CD8-positive, alpha-beta memory T cell (primary cell): ENCODE measurements at places on chromosomes 7 and 10. TPM values are rescaled to one million over a fixed set of nuclear protein-coding genes. Genes with fewer than 3 reads are reported as not detected.
A peak's percentile ranks its signal among the peaks of the same experiment; 100 is the strongest.

The ANLN gene
- 29.1 TPM for total RNA-seq

The TAS2R41 gene
- not detected for total RNA-seq

The PCLO gene
- not detected for total RNA-seq

The FKBP6 gene
- total RNA-seq: not detected

The TFR2 gene
- total RNA-seq: 17.7 TPM

The ICA1 gene
- total RNA-seq: 0.33 TPM

The FAM171A1 gene
- total RNA-seq: 4.2 TPM

The LOXL4 gene
- not detected for total RNA-seq

The MSMB gene
- not detected for total RNA-seq

The SPACDR gene
- 1.00 TPM for total RNA-seq

- H3K4me1 ChIP-seq: no peaks in the 10 kb centered on the region
- H3K27me3 ChIP-seq: no peaks in the 10 kb centered on the region
- no peak overlapping the region for H3K27ac ChIP-seq
- no peak for DNase-seq
- H3K36me3 ChIP-seq: no peaks in the 10 kb centered on the region
Measured at GRCh38 chr10:122141821-122142640, 129.1 kb upstream of the BTBD16 start.

- H3K36me3 ChIP-seq: no peaks in the 10 kb centered on the region
- no peaks in the 10 kb centered on the region for H3K4me1 ChIP-seq
- no peak for DNase-seq
- H3K27me3 ChIP-seq: no peaks in the 10 kb centered on the region
Measured at GRCh38 chr7:89826557-89826956, 327.7 kb upstream of the STEAP1 start.

DNA sequence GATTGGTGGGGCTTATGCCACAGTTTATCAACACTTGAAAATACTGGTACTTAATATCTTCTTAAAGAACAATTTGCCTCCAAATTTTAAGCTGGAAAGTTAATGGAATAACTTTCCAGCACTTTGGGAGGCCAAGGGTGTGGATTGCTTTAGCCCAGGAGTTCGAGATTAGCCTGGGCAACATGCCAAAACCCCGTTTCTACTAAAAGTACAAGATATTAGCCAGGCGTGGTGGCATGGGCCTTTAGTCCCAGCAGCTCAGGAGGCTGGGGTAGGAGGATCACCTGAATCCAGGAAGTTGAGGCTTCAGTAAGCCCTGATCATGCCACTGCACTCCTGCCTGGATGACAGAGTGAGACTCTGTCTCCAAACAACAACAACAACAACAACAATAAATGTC lies 56.0 kb downstream of the PRF1 start:
- no peak for DNase-seq
- no peaks in the 10 kb centered on the region for H3K4me1 ChIP-seq
- no peaks in the 10 kb centered on the region for H3K36me3 ChIP-seq
- no peaks in the 10 kb centered on the region for H3K27me3 ChIP-seq
- no peak overlapping the region for H3K4me3 ChIP-seq

GRCh38 chr10:121469797-121470606 lies 128.2 kb downstream of the FGFR2 start:
- H3K4me1 ChIP-seq: no peaks in the 10 kb centered on the region
- H3K27ac ChIP-seq: no peak overlapping the region
- H3K36me3 ChIP-seq: no peaks in the 10 kb centered on the region
- peaks cover 3% of the 10 kb centered on the region for H3K27me3 ChIP-seq
- no peak for DNase-seq
- H3K4me3 ChIP-seq: no peak overlapping the region

- no peak overlapping the region for H3K4me3 ChIP-seq
- no peaks in the 10 kb centered on the region for H3K36me3 ChIP-seq
- H3K27ac ChIP-seq: no peak overlapping the region
- no peak for DNase-seq
- H3K27me3 ChIP-seq: no peaks in the 10 kb centered on the region
- no peaks in the 10 kb centered on the region for H3K4me1 ChIP-seq
Measured at GRCh38 chr7:44348851-44349781, 23.7 kb upstream of the CAMK2B start.

DNA sequence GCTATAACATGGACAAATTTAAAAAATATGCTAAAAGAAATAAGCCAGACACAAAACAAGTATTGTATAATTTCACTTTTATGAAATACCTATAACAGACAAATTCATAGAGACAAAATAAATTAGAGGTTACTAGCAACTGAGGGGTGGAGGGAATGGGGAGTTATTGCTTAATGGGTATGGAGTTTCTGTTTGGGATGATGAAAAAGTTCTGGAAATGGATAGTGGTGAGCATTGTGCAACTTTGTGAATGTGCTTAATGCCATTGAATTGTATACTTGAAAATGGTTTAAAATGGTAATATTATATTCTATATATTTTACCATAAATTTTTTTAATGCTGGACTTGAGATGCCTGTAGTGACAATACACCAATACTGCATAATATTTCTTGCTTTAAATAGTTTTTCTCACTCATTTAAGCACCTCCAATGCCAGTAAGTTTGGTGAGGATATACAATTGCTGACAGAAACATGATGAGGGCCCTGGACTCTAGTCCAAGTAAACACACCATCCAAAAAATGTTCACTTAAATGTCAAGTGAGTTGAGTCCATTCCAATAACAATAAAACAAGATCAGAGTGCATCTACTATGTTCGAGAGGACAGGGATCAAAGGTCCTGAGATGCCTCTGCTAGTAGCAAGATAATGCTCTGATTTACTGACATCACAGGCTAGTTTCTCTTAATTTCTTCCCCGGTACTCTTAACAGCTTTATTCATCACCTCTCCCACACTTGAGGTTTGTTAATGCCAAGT lies 71.9 kb downstream of the NT5C2 start:
- H3K27me3 ChIP-seq: no peaks in the 10 kb centered on the region
- DNase-seq: no peak
- H3K4me3 ChIP-seq: no peak overlapping the region

DNA sequence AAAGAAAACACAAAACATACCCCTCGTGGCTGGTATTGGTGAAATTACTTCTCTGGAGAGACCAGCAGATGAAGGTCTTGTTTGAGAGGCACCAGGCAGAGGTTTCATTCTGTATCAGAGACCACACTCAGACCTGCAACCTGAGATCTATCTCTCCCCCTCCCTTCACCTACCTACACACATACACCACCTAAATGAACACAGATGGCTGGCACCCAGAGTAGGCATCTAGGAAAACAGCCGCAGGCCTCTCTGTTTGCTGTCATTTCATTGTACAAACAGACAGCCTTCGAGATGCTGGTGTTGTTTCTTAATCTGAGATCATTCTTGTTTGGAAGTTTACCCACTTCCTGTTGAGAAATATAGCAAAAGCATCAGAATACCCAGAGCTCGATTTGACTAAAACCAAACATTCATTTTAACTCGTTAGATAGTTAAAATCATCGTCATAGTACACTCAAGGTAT lies 173.9 kb upstream of the SLC25A13 start:
- no peak overlapping the region for H3K4me3 ChIP-seq
- DNase-seq: no peak
- H3K27ac ChIP-seq: no peak overlapping the region

DNA sequence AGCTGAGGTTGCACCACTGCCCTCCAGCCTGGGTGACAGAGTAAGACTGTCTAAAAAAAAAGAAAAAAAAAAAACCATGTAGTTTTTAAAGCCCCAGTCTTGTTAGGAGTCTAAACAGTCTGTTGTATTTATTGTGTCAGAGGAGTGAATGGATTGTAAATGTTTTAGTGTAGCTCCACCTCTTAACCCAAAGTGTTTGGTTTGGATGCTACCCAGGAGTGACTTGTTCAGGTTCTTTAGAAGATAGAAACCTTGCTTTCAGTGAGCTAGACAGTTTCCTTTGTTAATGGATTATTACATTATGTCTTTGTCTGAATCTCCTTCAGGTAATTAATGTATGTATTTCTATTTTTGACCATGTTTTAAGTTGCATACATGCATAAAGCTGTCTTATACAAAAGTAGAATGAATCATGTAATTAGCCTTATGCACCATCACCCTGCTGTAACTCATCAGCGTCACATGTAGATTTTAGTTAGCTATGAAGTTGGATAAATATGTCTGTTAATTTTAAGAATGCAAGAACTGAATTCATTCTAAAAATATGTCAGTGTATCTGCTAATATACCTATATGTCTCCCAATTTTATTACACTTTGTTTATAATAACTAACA lies 97.7 kb downstream of the TAF3 start:
- no peak for DNase-seq
- no peaks in the 10 kb centered on the region for H3K4me1 ChIP-seq
- H3K27me3 ChIP-seq: no peaks in the 10 kb centered on the region

DNA sequence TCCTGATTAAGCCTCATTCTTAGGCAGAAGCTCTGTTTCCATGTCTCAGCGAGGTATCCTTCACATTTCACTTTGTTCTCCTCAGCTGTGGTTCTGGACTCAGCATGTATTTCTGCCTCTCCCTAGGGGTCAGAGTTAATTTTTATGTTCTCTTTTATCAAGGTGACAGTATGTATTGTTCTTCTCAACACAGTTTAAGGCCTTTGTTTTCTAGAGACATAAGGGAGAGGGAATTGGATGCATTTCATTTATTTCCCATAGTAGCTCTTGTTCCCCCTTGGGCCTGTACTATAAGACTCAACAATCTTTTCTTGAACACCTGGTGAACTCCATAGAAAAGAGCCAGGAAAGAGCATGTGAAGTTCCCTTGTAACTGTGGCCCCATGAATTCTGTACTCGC lies 214.3 kb downstream of the ZWINT start:
- H3K27me3 ChIP-seq: no peaks in the 10 kb centered on the region
- no peaks in the 10 kb centered on the region for H3K4me1 ChIP-seq
- no peak overlapping the region for H3K27ac ChIP-seq
- no peak for DNase-seq

DNA sequence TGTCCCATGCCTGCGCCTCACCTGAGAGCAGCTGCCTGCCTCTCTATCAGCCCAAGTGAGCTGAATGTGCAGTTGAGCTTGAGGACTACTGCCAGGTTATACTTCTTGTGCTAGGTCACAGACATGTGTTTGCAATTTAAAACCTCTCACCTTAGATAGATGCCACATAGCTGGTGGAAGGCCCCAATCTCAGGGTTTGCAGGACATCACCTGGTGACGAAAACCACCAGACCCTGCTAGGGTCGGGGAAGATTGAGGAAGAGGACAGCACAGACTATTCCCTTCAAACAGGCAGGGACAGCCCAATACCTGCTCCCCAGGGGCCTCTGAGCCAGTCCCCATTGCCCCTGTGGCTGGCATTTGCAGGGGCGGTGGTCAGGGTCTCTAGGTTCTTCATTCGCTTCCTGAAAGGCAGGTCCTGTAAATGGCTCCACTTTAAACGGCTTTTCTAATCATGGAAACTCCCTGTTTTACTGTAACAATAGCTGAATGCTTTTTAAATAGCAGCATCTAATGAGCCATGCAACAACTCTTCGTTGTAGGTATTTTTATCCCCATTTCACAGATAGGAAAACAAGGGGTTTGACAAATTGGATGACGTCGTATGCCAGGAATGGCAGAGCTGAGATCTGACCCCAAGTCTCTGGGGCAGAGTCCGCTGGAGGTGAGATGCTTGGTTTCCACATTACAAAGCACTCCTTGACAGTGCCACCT lies 80.1 kb downstream of the EMX2 start:
- H3K36me3 ChIP-seq: no peaks in the 10 kb centered on the region
- H3K27me3 ChIP-seq: no peaks in the 10 kb centered on the region
- no peak overlapping the region for H3K27ac ChIP-seq
- no peak overlapping the region for H3K4me3 ChIP-seq

GRCh38 chr7:15452670-15453069 lies 109.1 kb downstream of the AGMO start:
- no peaks in the 10 kb centered on the region for H3K4me1 ChIP-seq
- H3K27ac ChIP-seq: no peak overlapping the region
- H3K27me3 ChIP-seq: no peaks in the 10 kb centered on the region
- no peak for DNase-seq
- no peak overlapping the region for H3K4me3 ChIP-seq

DNA sequence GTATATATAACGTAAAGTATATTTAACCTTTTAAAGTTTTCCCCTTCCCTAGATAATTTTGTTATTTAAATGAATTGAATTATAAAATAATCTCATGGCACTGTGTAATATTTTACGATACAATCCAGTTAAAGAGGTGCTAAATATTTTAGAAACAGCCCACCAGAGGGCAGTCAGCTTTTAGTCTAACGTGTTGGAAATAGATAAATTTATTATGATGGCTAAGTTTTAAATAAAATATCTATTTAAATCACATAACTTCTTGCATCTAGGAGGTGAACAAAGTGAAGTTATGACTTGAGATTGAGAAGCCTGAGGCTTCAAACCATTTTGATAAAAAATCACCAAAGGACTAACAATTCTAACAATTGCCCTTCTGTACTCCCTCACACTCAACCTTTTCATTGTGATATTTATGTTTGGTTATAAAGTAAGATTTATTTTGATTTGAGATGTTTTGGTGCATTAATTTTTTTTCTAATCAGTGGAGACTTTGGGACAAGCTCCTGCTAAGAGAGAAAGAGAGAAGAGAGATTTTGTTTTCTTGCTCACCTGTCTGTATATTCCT lies 171.5 kb upstream of the SP4 start:
- no peaks in the 10 kb centered on the region for H3K36me3 ChIP-seq
- no peak overlapping the region for H3K27ac ChIP-seq
- H3K4me1 ChIP-seq: no peaks in the 10 kb centered on the region
- peak; percentile 19 for DNase-seq

GRCh38 chr10:71863203-71863602 lies 12.2 kb upstream of the PSAP start:
- H3K27ac ChIP-seq: no peak overlapping the region
- DNase-seq: no peak
- no peaks in the 10 kb centered on the region for H3K27me3 ChIP-seq
- no peaks in the 10 kb centered on the region for H3K4me1 ChIP-seq
- no peaks in the 10 kb centered on the region for H3K36me3 ChIP-seq
- H3K4me3 ChIP-seq: no peak overlapping the region

DNA sequence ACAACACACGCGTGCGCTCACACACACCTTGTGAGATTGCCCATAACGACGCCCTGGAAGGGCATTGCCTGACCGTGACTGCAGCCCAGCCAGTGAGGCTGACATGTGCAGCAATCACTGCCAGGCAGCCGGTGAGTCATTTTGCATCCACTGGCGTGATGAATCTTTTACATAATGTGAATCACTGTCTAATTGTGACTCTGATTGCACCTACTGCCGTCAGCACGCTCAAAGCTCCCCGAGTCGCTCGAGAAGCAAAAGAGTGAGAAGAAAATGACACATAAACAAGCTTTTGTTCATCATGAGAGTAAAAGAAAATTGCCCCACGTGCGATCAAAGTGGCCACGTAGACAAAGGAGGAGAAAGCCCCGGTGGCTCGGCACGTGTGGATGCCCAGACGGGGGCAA lies 117.4 kb upstream of the PFKP start:
- no peaks in the 10 kb centered on the region for H3K27me3 ChIP-seq
- no peak for DNase-seq
- no peaks in the 10 kb centered on the region for H3K36me3 ChIP-seq

- no peaks in the 10 kb centered on the region for H3K27me3 ChIP-seq
- no peaks in the 10 kb centered on the region for H3K36me3 ChIP-seq
- no peak overlapping the region for H3K4me3 ChIP-seq
- H3K27ac ChIP-seq: no peak overlapping the region
- no peak for DNase-seq
- no peaks in the 10 kb centered on the region for H3K4me1 ChIP-seq
Measured at GRCh38 chr7:47000561-47000960, 581.4 kb downstream of the TNS3 start.

- DNase-seq: no peak
- no peaks in the 10 kb centered on the region for H3K27me3 ChIP-seq
- no peaks in the 10 kb centered on the region for H3K36me3 ChIP-seq
- no peak overlapping the region for H3K27ac ChIP-seq
Measured at GRCh38 chr7:94405506-94405905, 10.8 kb downstream of the COL1A2 start.

- H3K4me3 ChIP-seq: no peak overlapping the region
- H3K36me3 ChIP-seq: no peaks in the 10 kb centered on the region
- no peaks in the 10 kb centered on the region for H3K4me1 ChIP-seq
- H3K27me3 ChIP-seq: no peaks in the 10 kb centered on the region
Measured at GRCh38 chr7:114294036-114294435, 120.6 kb upstream of the FOXP2 start.
